ENCODE measurements at places on chromosomes 3 and 15. TPM values are rescaled to one million over a fixed set of nuclear protein-coding genes. Genes with fewer than 3 reads are reported as not detected.

DNA sequence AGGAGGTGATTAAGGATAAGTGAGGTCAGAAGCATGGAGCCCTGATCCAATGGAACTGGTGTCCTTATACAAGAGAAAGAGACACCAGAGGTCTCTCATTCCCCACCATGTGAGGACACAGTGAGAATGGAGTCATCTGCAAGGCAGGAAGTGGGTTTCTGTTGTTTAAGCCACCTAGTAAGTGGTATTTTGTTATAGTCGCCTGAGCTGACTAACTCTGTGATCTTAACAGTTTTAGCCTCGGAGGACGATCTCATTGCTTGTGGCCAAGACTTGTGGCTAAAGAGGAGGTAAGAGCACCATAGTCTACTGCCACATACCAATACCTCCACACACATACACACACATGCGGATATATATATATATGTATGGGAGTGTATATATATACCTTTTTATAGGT is 73.8 kb downstream of the MCTP2 start:
- H3K4me3 ChIP-seq: no peak overlapping the region
- DNase-seq: no peak
- H3K36me3 ChIP-seq: no peaks in the 10 kb centered on the region
- H3K4me1 ChIP-seq: no peaks in the 10 kb centered on the region

DNA sequence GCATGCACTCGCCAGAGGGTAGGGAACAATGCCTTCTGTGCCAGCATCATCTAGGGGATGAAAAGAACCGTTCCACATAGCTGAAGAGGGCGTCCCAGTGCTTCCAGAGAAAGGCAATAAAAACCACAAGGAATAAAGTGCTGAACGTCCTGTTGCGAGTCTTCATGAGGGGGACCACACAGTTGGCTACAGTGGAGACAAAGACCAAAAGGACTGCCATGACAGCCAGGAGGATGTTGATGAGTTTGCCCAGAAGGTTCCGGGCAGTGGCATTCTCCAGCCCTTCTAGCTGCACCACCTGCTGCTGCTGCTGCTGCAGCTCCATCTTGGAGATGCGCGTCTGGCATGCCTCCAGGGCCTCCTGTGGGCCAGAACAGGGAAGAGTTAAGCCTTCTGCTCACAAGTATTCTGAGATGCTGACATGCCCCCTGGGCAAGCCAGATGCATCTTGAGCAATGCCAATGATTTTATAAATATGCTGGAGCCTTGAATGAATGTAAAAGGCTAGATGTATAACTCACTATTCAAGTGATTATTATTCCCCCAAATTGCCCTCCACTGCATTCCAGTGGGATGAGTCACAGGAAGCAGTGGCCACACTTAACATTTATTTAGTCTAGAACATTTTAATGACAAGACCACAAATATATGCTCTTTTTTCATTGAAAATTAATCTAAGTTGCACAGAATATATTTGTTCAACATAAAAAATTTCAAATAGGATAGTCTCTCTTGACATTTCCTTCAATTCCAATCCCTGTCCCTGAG is 45.1 kb upstream of the PLXND1 start:
- DNase-seq: no peak
- H3K36me3 ChIP-seq: peaks cover 4% of the 10 kb centered on the region
- H3K27me3 ChIP-seq: no peaks in the 10 kb centered on the region
- peaks cover 6% of the 10 kb centered on the region for H3K4me1 ChIP-seq
- no peak overlapping the region for H3K4me3 ChIP-seq

AGBL1 gene
- total RNA-seq: 0.55 TPM

THRB gene
- 7.5 TPM for total RNA-seq

Data from spinal cord (tissue), 10 donors.